ENCODE measurements at places on chromosomes 5 and 9. TPM values are rescaled to one million over a fixed set of nuclear protein-coding genes. Genes with fewer than 3 reads are reported as not detected.

GRCh38 chr9:130701059-130702022, 7.8 kb downstream of the EXOSC2 start:
- peak; percentile 86 for ATAC-seq

DNA sequence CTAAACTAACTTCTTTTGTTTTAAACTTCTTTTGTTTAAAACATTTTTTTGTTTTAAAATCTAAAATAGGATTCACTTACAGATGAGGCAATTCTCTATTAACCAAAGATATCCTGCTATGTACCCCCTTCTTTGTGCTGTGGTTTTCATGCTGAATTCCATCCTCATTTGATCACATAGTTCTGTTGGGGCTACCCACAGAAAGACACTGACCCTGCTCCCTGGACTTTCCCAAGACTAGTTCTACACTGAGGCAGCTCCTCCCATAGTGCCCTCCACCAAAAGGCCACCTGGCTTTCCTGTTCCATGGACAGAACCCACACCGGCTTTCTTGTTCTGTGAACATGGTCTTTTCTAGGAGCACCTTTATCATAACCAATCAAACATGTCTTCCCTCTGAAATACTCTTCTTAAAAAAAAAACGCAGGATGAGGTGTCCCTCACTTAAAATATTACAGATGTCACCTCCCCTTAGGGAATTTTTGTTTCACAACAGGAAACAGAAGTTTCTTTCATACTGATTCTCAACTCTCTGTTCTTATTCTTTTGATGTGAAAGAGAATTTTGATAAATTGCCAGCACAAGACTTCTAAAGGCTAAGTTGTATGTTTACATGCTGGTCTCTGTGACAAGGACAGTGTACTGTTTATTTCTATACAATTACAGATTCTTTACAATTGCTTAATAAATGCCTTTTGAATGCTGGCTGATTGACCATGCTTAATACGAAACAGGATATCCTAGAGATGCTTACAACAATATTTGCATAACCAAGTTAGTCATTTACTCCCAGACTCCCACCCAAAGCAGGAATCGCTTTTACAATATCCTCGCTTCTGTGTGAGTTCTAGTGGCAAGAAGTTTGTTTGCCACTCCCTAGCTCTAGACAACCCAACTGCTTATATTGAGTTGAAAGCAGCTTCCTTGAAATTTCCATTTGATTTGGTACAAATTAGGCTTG, 300.4 kb downstream of the DTWD2 start:
- ATAC-seq: no peak

HAVCR2 gene
- total RNA-seq: 46.9 TPM

NR6A1 gene
- 0.98 TPM for total RNA-seq

DNA sequence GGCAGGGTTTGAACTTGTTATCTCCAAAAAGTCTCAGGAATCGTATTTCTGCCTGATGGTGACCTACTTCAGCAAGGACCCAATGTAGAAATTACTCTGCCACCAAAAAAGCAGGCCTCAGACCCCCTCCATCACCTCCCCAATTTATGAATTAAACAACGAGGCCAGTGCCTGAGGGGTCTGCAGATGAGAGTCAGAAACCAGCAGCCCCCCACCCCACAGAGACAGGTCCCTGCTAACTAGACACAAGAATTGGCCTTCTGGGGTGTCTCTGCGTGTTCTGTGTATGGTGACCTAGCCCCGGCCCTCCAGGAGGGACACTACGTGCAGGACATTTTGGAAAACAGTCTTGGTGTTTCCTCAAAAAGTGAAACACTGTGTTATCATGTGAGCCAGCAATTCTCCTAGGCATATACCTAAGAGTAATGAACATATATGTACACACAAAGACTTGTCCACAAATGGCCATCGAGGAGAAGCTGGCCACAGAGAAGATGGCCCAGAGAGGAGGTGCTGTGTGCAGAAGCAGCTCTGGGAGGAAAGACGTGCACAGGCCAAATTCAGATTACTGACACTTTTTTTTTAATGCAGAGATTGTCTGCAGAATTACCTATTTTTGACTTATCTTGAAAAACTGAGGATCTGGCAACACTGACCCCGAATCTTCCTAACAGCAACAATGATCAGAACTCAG, 93.8 kb downstream of the ADAMTS2 start:
- no peak for ATAC-seq

SARDH gene
- 2.8 TPM for total RNA-seq

DNA sequence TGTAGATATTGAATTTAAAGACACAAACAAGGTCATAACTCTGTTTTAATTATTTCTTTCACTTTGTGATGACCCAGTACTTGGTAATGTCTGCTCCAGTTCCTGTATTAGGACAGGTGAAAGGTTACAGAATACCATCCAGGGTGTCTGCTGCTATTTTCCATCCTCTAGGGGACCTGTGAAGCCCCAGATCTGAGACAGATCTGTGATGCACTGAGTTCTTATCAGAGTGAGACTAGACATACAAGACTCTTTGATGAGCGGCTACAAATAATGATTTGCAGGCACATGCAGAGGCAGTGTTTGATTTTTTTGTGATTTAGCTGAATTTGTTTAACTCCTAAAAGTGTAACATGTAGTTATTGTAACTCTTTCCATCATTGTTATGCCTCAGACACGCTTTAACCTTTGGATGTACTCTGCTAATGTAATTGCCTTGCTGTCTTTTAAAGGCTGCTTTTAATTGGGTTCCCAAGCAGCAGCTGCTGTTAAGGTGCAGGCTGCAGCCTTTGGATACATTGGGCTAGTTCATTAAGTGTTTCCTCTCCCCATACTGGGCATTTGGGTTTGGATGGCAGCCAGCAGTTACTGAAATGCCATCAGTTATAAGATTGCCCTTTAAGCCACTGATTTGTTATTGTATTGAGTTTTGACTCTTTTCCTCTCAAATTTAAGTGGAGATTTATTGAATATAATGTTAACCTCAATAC, 63.3 kb downstream of the RASGRF2 start:
- ATAC-seq: no peak

ITK gene
- total RNA-seq: 277 TPM

- no peak for ATAC-seq
Observed at GRCh38 chr9:1837453-1838084, 177.6 kb upstream of the SMARCA2 start.

DNA sequence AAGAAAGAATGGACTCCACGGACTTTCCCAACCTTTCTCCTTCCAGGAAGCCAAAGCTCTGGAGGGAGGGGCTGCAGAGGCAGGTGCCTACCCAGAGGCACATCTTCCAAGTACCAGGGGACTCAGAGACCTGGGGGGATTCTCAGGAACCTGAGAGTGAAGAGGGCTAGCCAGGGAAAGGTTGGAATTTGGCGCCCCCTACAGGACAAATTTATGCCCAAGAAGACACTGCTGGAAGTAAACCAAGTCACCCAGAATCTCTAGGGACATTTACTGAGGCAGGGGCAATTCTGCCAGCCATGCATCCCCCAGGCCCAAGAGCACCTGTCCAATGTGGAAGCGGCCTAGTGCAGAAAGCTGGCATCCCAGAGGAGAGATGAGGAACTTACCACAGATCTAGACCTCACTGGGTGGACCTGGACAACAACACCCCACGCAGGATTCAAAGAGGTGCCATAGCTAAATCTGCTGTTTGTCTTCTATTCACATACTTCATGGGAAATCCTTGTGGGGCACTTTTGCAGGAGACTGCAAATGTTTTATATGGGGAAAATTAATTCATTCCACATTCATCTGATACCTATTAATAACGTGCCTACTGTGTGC, 25.9 kb upstream of the IDNK start:
- peak; percentile 45 for ATAC-seq

TMEM252 gene
- total RNA-seq: not detected

- ATAC-seq: peak; percentile 88
Observed at GRCh38 chr9:95167998-95168397, 149.5 kb downstream of the FANCC start.

DNA sequence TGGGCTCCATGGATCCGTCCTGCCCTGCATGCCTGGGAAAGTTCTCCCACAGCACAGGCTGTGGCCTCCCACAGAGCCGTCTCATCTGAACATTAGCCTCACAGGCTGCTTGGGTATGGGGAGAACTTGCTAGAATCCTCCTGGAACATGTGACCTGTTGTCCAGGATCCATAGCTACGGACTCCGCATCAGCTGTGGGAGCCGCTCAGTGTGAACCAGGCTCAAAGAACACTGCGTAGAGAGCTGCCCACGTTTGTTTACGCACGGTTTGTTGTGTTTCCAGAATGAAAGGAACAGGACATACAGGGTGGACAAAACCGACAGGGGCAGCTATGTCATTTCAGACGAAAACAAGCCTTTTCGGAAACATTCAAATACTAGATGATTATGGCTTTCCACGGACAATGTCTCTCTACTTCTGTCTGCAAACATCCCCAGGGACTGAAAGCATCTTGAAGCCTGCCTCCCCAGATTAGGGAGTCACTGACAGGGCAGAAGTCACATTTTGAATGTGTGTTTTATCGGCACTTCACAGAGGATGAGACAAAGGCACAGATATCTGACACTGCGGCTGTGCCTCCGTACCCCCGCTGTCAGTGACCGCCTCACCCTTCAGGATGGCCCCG, 390.3 kb downstream of the GADD45G start:
- no peak for ATAC-seq

LAMC3 gene
- 0.11 TPM for total RNA-seq

DNA sequence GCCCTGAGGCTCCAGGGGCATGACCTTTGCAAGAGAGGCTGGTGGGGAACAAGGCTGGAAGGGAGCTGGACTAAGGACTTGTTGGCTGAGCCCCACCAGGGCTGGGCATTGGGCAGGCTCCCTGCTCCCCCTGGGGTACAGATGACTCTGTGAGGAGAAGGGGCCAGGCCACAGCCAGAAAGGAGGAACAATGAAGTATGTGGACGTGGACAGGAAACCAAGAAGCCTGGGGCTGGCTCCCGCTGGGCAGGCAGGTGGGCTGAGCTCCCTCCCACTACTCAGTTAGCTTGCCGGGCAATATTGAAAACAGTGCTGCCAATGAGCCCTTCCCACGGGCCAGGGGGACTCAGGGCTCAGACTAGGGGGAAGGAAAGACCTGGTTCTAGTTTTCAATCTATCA, 66.1 kb upstream of the SPTLC1 start:
- no peak for ATAC-seq

DNA sequence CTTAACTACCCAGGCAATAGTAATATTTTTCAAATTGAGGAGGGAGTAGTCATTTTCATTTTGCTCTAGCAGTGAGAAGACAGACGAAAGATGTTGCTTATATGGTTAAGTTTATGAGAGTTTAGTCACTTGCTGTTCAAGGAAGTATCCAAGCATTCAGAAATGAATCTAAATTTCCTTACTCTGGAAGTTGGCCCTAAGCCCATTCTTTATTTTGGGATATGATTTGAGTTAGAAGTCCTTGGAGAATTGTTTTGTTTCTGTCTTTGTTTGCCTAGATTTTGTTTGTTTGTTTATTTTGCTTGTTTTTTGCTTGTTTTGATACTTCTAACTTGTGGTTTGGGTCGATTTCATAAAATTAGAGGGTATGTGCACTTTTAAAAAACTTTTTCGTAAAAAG, 146.4 kb upstream of the FGF10 start:
- no peak for ATAC-seq

GBA2 gene
- total RNA-seq: 27.0 TPM

GRCh38 chr9:117703537-117703936, 666 bp upstream of the TLR4 start:
- ATAC-seq: no peak

PCDHGA3 gene
- total RNA-seq: 0.09 TPM

GRCh38 chr9:37229882-37230482, 109.6 kb downstream of the ZCCHC7 start:
- ATAC-seq: no peak

- ATAC-seq: no peak
Observed at GRCh38 chr5:101977729-101978345, 318.2 kb downstream of the SLCO4C1 start.

CARD9 gene
- total RNA-seq: 6.4 TPM

PCDHAC2 gene
- total RNA-seq: not detected
